ENCODE measurements at places on chromosomes 2 and 18.

DNA sequence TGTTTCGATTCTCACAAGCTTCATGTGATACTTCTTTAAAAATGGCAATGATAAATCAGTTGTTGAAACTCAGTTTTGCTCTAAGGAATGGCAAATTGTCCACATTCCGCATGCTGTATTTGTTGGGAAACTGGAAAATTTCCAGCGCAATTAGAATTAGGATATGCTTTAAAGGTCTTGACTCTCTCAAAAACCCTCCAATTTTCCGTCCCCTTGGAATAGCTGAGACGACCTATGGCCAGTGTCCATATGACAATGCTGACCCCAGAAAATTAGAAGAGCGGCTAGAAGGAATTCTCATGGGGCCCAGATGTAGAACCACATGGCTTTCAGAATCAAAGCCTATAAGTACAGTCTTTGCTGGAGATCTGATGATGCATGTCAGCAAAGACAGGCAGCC is 170.8 kb downstream of the TMEM18 start:
- DNase-seq, result no peak

DNA sequence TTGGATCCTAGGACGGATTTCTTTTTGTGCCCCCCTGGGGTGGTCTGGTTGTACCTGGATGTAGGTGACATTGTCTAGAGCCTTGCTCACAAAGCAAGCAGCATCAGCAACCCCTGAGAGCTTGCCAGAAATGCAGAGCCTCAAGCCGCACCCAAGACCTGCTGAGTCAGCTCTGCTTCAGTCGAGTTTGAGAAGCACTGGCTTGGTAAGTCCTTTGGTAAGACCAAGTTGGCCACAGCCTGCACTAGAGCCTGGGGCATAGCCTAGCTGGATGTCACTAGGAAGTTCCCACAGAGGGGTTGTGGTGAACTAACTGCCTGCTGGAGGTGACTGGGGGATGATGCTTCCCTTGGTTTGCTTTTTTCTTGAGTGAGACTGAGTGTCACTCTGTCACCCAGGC is 6.2 kb downstream of the ABCG5 start:
- DNase-seq, result no peak

DNA sequence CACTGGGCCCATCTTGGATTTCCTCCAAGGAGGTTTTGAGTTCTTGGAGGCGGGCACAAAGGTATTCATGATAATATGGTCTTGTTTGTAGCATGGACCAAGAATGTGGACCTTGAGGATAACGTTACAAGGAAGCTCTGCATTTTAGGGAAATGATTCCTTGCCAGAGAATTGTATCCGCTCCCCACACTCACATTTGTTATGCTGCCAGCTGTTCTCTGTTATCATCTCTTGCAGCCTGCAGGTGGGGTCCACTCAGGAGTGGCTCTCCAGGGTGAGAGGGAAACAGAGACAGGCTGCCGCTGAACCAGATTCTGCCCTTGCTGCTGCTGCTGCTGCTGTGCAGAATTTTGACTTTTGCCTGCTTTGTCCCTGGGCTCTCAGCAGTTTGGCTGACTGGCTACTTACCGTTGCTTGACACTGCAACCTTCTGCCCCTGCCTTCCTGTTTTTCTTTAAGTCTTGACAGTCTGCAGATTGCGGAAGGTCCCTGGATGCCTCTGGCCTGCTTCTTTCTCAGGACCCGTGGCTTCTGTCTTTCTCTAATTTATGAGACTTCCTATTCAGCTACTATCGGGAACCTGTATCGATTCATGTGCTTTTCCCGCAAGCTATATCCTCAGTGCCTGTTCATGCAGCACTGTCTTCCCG is 122.3 kb upstream of the DOCK10 start:
- DNase-seq, result no peak

GRCh38 chr2:121021685-121022084 is 263.3 kb downstream of the TFCP2L1 start:
- DNase-seq, result no peak

DNA sequence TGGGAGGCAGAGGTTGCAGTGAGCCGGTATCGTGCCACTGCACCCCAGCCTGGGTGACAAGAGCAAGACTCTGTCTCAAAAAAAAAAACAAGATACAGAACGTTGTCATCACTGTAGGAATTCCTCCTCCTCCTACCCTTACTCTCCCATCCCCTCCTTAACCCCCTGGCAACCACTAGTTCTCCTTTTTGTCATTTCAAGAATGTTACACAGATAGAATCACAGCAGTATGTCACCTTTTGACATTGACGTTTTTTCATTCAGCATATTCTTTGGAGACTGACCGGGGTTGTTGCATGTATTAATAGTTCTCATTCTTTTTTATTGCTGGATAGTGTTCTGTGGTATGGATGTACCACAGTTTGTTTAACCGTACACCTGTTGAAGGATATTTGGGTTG is 32.4 kb downstream of the TTLL4 start:
- no peak for DNase-seq

DNA sequence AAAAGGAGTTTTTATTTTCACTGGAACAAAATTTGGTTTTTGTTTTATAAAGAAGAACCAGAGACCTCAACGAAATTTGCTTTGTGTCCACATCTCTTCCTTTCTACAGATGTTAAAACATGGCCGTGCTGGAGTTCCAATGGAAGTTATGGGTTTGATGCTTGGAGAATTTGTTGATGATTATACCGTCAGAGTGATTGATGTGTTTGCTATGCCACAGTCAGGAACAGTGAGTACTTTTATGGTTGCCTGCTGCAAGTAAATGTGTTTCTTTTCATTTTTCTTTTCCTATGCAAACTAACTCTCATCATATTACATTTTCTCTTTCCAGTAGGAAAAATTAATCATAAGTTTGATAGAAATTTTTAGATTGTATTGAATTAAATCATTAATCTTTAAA is 48.4 kb upstream of the TBR1 start:
- no peak for DNase-seq

DNA sequence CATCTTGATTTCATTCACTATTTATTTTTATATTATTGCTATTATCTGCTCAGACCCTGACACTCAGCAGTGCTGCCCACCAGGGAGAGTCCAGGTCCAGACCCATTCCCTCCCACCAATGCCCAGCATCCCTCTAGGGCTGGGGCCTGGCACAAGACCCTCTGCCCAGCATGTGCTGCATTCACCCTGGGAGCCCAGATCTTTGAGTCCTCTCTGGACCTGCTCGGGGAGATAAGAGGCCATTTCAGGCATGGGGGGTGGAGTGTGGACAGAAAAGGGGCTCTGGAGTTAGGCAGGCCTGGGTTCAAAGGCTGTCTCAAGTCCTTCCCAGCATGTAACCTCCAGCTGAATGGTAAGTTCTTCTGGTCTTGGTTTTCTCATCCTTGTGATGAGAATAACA is 209.6 kb downstream of the CYP26B1 start:
- DNase-seq, result no peak

All from stimulated activated CD8-positive, alpha-beta memory T cell treated with anti-CD3 and anti-CD28 coated beads, Interleukin-7, amount 100 ng/mL, for 4 hours (primary cell).